A549 (cell line): ENCODE measurements at places on chromosomes 6 and 20.

DNA sequence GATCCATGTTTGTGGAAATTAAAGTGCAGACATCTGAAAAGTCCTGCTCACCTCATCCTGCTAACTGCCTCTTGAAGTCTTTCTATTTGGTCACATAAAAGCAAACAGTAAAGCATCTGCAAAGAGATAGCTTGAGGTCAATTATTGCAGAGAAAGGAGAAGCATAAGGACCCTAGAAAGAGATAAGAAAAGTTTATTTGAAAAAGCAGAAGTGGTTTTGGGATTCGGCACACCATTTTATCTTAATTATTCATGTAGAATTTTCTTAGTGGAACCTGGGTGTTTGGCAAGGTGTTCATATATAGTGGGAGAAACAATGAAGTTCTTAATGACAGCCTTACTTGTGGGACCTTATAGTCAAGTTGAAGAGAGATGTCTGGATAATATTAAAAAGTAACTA is 280.8 kb downstream of the CENPW start:
- no peak for DNase-seq

DNA sequence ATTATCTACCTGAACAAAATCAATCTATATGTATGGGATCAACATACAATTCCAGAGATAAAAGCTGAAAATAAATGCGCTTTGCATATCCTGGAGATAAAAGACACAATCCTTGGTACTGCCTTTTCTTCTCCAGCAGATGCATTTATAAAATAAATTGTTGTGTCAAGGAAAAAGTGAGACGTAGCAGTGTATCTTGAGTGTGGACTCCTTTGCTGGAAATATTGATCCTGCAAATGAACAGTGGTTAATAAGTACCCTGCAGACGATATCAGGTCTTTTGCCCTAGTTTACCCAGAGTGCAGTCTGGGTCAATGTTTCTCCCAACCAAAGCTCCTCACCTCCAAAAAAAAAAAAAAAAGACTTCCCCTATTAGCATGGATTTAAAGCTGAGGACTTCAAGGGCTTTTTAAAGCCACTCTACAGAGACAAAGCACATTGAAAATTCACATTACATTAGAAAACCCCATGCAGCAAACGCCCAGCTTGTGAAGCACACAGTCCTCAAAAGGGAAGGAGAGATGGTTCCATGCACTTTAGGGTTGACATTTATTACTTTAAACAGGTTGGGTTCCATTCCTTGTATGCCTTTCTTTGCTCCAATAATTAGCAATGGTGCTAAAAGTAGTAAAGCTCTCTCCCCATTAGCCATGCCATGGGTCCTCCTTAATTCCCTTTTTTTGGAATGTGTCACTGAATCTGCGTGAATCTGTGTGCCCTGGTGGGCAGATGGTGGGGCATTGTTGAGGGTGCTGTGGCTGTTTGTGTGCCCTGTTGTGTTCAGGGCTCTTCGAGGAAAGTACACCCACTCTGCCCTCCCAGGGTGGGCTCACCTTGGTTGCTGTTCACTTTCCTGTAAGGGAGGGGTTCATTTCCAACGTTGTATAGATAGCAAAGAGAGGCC is 21.1 kb downstream of the FOXA2 start:
- DNase-seq = no peak

DNA sequence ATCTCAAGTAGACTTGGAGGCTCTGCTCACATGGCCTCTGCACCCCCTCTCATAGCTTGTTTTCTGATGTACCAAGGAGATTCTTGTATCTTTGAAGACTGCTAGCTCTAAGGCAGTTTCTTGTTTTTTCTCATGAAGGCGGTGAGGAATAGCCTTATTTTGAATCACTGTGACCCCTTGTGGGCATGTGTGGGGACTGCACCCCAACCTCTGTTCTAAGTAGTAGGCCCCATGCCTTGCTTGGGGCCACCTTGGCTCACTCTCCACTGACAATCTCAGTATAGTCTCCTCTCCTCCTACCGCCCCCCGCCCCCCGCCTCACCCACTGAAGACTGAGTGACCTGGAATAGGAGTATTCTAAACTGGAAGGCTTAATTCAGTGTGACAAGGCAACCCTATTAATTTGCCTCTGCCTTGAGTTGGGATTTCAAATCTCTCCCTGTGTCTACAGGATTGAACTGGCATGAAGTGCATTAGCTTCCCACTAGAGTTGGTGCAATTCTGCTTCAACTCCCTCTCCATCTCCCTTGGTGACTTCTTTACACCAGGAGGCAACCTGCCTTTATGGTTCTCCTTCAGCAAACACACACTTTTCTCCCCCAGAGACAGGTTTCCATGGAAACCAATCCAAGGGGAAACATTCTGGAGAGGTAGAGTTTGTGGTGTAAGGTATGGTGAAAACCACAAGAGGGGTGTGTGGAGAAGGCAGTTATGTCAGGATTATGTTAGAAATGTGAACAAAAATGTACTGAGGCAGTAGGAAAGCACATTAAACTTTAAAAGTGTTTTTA is 75.4 kb upstream of the ECI2 start:
- peak; percentile 28 for DNase-seq

GRCh38 chr6:113392551-113393055 is 464.5 kb upstream of the MARCKS start:
- no peak for DNase-seq

- no peak for DNase-seq
These were observed 7.4 kb downstream of the OSER1 start for GRCh38 chr20:44203161-44203560.

GRCh38 chr20:41029150-41029901 is 704 bp downstream of the TOP1 start:
- DNase-seq = peak; percentile 47

DNA sequence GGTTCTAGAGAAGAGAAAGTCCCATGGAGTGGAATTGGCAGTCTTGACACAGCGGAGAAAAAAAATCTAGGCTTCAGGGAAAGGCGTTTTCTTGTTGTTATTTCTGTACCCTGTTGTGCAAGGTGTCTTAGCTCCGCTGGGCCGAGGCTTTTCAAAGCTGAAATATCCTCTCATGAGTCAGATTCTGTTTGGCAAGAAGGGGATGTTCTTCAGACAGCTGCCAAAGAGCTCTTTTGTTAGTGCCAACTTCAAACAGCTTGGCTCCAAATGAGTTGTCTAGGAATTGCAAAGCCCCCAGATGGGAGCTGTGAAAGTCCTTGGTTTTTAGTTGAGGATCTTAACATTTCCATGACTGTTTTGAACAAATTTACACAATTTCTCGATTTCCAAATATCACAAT is 45.6 kb downstream of the LRRN4 start:
- peak; percentile 78 for DNase-seq

DNA sequence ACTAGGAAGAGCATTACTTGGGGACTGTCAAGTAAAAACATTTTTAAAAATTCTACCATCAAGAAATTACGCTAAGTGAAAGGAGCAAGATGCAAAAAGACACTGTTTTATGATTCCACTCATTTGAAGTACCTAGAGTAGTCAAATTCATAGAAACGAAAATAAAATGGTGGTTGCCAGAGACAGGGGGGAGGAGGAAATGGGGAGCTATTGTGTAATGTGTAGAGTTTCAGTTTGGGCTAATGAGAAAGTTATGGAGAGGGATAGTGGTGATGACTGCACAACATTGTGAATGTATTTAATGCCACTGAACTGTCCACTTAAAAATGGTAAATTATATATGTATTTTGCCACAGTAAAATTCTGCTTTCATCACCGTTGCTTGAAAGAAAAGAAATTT is 83.8 kb downstream of the UST start:
- DNase-seq = no peak

DNA sequence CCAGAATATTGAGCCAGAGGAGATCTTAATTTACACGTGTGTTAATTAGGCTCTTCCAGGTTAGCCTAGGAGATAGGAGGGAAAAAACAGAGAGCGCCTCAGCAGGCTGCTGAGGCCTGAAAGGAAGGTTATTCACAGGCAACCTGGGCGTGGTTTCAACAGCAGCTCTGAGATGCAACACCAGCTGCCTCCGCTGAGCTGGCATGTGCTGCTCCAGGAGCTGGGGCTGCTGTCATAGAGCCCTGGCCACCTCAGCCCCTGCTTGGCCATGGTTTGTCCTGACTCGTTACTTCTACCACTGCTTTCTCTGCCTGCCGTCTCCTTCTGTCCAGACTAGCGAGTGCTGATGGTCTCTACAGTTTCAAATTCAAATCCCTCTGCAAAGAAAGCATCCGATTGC is 32.4 kb upstream of the RPP40 start:
- DNase-seq = peak; percentile 67

DNA sequence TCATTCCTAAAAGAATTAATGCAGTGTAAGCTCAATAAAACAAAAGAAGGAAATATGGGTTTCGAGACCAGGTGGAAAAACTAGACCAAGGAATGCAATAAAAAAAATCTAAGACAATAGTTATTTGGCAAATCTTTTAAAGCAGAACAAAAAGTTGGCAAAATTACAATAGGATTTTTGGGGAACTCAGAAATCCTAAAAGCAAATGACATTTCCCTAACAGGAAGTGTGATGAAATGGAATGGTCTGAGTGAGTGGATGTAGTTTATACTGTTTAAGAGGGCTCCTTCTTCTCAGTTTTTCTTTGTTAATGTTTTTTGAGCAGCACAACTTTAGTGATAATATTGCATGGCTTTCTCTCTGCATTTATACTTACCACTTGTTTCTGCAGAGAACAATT is 190.0 kb downstream of the PLCB4 start:
- DNase-seq = no peak

DNA sequence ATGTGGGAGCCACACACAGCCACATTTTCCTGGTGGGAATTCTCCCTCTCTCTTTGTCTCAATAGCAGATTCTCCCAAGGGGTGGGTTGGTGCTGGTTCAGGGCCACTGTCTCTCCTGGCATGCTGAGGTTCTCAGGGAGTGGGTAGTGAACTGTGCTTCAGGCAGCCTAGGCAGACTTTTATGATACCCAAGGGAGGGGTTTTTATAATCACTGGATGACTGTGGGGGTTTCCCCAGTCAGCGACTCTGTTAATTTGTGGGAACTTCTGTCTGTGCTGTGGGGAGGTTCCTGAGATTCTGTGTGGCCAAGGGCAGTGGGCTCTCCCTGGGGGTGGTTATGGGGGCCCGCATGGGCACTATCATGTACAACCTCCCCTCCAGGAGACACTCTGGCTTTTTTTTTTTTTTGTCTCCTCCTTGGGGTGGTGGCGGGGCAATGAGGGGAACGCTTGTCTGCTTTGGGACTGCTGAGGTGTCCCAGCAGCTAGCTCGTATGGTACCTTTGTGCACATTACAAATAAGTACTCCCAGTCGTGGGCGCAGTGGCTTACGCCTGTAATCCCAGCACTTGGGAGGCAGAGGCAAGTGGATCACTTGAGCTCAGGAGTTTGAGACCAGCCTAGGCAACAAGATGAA is 10.0 kb downstream of the PTK7 start:
- no peak for DNase-seq

GRCh38 chr6:21157186-21157929 is 436.2 kb upstream of the SOX4 start:
- DNase-seq = no peak

DNA sequence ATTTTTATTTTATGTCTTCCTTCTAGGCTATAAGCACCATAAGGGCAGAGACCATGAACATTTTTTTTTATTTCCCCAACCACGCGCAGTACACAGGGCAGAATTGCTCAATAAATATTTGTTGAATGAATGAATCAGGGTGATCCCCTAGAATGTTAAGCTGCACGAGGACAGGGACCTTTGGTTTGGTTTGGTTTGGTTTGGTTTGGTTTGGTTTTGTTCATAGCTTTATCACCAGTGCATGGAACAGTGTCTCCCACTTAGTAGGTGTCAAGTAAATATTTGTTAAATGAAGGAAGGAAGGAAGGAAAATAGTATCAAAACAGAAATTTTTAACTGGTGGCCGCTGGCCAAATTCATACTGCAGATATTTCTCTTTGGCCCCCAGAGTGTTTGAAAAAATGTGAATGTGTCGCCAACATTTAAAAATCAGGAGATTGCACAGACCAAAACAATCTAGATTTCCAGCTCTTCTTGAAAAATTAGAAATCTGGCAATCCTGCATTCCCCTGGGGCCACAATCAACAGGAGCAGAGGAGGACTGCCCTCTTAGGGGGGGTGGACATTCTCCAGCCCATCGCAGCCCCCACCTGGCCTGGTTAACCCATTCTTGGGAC is 205.3 kb downstream of the EYA2 start:
- no peak for DNase-seq

- no peak for DNase-seq
These were observed 116.4 kb downstream of the KIF6 start for GRCh38 chr6:39608652-39609345.

DNA sequence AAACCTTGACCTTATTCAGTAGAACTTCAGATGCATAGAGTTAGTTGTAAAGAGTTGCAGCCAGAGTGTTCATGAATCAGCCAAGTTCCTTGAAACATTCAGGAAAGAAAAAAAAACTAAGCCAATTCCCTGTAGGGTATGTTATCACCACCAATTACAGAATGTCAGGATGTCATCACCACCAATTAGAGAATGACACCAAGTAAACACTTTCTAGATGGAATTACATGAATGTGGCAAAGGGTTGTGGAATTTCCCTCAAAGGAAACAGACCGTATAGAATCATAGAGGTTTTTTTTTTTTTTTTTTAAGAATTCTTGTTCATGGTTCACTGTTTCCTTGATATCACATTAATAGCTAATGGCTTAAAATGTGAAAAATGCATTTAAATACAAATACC is 472.1 kb upstream of the RNF217 start:
- DNase-seq = no peak

DNA sequence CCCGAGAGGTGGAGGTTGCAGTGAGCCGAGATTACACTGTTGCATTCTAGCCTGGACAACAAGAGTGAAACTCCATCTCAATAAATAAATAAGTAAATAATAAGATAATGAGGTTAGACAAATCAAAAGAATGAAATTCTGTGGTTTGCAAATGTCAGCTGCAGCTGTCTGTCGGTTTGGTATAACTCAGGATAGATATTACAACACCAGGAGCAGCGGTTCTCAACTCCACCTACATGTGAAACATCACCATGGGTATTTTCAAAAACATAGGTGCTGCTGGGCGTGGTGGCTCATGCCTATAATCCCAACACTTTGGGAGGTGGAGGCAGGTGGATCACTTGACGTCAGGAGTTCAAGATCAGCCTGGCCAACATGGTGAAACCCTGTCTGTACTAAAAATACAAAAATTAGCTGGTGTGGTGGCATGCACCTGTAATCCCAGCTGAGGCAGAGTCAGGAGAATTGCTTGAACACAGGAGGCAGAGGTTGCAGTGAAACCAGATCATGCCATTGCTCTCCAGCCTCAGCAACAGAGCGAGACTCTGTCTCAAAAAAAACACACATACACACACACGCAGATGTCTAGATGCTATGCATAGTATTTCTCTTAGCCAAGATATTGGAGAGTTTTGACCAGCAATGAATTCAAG is 126.1 kb upstream of the LAMP5 start:
- no peak for DNase-seq

GRCh38 chr6:14849185-14849584 is 396.7 kb upstream of the JARID2 start:
- DNase-seq = no peak

GRCh38 chr20:52751571-52751970 is 220.6 kb upstream of the TSHZ2 start:
- no peak for DNase-seq

- no peak for DNase-seq
These were observed 150.7 kb downstream of the DOK5 start for GRCh38 chr20:54626126-54626525.
